ENCODE measurements at places on chromosomes 7 and 10.

- no peak for DNase-seq
These were observed 32.6 kb upstream of the AGMO start for GRCh38 chr7:15594461-15594860.

GRCh38 chr7:104857458-104858425 lies 156.3 kb upstream of the KMT2E start:
- DNase-seq, result no peak

DNA sequence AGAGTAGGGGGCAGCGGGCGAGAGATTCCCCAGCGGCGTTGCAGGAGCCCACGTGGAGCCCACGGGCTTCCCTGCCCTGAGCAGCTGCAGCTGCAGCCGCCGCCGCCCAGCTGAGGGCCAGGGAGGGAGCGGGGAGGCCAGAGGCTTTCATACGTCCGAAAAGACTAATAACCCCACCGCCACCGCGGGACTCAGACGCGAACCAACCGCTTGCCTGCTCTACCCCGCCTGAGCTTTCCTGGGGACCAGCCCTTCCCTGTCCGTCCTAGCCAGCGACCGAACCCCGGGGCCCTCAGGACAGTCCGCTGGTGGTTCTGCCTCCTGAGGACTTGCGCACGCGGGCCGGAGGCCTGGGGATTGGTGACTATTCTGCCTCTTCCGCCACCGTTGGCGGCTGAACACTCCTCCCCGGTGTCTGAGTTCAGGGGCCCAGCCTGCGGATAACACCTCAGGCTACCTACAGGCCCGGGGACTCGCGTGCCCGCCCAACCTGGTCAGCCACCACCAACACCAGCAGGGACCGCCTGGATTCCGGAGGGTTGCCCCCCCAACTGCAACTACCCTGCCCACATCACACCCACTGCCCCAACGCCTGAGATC lies 18.4 kb downstream of the IFT22 start:
- DNase-seq, result no peak

GRCh38 chr7:103717574-103717973 lies 271.6 kb upstream of the SLC26A5 start:
- DNase-seq, result no peak

GRCh38 chr10:11907914-11908313 lies 84.8 kb downstream of the PROSER2 start:
- no peak for DNase-seq

DNA sequence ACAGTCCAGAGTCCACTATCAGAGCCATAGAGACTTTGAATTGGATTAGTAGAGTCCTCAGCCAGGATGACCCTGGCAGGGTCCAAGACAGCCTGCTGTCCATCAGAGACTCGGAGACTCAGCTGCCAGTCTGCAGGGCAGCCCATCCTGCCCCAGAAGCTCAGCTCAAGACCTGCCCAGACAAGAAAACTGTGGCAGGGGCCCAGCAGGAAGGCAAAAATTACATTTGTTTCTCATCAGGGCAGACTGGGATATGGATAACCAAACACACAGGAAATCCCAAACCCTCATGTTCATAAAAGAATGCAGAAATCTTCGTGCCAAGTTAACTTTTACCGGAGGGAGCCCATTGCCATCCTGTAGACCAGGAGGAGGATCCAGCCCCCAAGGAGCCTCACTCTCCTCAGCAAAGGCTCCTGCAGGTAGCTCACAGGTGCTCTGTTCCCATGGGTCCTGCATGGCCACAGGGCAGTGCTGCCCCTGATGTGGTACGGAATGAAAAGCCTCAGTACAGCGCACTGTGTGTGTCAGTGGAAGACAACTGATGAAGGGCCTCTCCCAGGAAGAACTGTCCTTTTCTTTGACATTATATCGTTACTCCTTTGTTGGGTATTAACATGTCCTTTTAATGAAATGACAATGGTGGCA lies 222.2 kb downstream of the KCNMA1 start:
- no peak for DNase-seq

DNA sequence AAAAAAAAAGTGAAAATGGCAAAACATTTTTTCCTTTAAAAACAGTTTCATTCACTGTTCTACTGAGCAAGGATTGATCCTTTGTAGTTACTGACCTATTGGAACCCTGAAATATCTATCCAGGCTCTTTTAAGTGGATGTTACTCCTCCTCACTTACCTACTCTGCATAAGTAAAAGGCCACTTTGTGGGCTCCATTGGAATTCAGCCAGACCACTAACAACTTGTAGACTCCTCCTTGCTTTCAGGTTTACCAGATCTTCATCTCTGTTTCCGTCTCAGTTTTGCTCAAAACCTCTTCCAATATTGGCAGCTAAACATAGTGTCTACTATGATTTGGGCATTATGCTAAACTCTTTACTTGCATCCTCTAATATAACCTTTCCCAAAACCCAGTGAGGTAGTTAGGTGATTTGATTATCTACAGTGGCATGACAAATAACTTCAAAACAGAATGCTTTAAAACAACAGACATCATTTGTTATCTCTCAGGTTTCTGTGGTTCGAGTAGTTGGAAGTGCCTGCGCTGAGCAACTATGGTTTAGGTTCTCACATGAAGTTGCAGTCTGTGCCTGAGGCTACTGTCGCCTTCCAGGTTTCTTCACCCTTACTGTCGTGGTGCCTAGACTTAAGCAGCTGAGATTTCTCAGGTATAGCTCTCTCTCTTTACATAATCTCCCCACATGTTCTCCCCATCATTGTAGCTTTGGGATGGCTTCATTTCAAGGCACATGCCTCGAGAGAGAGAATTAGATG lies 698.2 kb downstream of the REEP3 start:
- no peak for DNase-seq

- DNase-seq, result no peak
These were observed 10.3 kb downstream of the JAKMIP3 start for GRCh38 chr10:132075909-132076577.

GRCh38 chr10:85317827-85318226 lies 989.4 kb downstream of the CCSER2 start:
- no peak for DNase-seq

GRCh38 chr7:45098983-45099839 lies 10.4 kb upstream of the NACAD start:
- no peak for DNase-seq

DNA sequence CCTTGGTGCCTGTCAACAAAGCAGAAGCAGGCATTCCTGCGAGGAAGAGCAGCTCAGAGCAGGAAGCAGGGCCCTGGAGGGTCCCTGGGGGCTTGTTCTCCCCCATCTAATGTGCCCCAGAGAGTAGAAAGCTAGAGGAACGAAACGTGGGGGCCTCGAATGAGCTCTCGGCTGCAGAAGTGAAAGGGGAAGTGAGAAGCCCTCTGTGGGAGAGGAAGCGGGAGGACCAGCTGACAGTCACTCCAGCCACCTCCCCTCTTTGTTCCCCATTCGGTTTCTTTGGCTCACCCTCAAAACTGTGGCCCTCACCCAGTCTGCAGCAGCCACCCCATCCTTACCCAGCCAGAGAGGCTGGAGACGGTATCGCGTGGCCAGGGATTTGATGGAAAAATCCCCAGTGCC lies 25.0 kb downstream of the C10orf105 start:
- DNase-seq, result no peak

GRCh38 chr10:97964748-97965147 lies 65.7 kb downstream of the CRTAC1 start:
- DNase-seq, result no peak

GRCh38 chr7:155449008-155449868 lies 8.7 kb upstream of the EN2 start:
- DNase-seq, result no peak

DNA sequence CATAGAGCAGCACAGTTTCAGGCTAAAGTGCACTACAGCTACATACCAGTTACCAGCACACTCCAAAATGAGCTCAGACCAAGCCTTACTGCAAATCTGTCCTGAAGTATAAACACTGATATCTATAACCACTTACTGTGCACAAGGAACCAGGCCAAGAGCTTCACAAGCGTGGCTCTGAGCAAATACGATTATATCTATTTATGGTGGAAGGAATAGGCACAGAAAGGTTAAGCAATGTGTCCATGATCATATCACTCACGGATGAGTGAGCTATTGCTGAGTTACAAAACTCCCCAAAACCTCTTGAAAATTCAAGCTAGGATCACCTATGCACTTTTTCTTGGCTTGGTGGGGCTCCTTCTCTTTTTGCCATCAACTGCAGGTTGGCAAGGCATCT lies 84.9 kb downstream of the GPAM start:
- DNase-seq, result no peak

DNA sequence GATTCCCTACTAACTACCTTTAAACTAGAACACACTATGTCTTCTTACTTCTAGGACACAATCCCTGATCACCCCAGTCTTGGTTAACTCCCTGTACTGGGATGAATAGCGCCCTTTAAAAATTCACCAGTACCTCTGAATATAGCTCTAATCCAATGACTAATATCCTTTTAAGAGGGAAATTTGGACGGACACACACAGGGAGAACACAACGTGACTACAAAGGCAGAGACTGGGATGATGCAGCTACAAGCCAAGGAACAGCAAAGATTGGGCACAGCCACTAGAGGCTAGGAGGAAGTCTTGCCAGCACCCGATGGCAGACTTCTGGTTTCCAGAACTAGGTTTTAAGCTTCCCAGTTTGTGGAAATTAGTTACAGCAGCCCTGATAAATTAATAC lies 81.4 kb downstream of the MALSU1 start:
- DNase-seq, result no peak

- DNase-seq, result no peak
These were observed 12.8 kb downstream of the DNMBP start for GRCh38 chr10:99996671-99997648.

DNA sequence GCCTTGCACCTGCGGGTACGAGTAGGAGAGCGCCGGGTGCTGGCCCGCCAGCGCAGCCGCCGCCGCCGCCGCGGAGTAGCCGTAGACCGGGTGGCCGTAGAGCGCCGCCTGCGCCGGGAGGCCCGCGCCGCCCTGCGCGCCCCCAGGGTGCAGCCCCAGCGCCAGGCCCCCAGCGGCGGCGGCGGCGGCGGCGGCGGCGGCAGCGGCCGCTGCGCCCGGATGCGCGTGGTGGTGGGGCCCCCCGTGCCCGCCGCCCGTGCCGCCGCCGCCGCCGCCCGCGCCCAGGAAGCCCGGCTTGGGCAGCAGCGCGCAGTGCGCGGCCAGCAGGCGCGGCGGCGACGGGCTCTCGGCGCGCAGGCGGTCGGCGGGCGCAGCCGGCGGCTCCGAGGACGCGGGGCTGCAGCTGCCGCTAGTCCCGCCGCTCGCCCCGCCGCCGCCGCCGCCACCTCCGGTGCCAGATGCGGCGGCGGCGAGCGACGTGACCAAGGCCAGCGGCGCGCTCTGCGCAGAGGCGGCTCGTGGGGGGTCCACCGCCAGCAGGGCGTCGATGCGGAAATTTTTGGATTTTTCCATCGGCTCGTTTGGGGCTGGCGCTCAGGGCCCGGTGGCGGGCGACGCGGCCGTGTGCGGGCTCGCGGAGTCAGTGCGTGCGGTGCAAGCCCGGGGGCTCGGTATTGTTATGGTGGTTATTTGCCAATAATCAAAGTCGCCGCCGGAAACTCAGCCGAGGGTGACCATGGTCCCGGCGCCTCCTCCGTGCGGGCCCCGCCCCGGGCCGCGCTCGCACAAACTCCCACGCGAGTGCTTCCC lies 480 bp downstream of the MNX1 start:
- no peak for DNase-seq

DNA sequence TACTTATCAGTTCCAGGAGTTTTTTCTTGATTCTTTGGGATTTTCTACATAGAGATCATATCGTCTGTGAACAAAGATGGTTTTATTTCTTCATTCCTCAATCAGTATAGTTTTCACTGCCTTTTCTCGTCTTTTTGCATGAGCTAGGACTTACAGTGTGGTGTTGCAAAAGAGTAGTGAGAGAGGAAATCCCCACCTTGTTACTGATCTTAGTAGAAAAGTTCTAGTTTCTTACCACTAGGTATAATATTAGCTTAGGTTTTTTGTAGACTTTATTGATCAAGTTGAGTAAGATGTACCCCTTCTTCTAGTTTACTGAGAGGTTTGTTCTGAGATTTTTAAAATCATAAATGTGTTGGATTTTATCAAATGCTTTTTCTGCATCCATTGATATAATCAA lies 123.3 kb downstream of the TMEM26 start:
- DNase-seq, result no peak

GRCh38 chr10:88157981-88158465 lies 294.6 kb downstream of the PTEN start:
- DNase-seq, result no peak

DNA sequence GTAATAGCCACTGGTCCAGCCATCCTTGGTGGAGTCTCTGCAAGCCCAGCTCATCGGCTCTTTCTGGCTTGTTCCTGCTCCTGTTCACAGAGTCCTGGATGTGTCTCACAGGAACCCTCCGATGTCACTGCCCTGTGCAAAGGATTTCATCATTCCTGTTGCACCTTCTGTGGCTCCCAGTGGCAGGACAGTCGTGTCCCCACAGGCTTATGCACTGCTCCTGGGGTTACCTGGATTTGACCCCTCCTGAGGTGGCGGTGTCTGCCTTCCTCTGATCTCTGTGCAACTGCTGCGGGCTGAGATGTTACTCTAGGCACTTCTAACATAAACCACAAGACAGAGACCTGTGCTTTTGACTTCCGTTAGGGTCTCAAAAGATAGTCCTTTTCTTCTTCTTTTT lies 30.6 kb downstream of the APBB1IP start:
- no peak for DNase-seq

- no peak for DNase-seq
These were observed 1226.7 kb upstream of the LRRN3 start for GRCh38 chr7:109864230-109864629.

DNA sequence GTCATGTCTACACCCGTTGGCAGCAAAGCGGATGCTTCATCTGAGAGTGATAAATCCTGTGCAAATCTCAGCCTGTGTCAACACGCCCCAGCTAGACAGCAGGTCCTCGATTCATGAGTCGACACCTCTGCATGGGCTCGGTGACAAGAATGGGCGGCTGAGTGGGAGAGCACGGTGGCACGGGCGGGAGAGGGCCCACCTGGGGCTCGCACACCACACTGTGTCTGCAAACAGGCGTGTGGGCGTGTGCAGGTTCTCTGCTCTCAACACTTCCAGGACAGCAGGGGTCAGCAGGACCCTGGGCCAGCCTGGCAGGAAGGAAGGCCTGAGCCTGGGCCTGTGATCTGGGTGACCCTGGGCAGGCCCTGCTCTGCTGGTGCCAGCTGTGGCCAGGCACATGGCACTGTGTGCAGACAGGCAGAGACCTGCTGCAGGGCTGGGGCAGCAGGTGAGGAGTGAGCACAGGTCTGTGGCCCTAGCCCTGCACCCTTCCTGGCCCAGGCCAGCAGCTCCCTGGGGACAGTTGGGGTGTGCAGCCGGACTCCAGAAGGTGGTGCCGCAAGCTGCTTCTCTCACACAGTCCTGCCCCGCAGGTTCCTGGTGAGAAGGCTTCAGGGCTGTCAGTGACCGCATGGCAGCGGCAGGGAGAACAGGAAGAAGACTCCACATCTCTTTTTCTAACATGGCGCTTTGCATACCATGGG lies 216.4 kb downstream of the ELFN1 start:
- no peak for DNase-seq

- DNase-seq, result no peak
These were observed 11.1 kb upstream of the LRRC27 start for GRCh38 chr10:132320654-132321469.
